ENCODE measurements at places on chromosomes 5 and 9.

- DNase-seq: no peak
Measured at GRCh38 chr9:16784002-16784401, 86.5 kb downstream of the BNC2 start.

DNA sequence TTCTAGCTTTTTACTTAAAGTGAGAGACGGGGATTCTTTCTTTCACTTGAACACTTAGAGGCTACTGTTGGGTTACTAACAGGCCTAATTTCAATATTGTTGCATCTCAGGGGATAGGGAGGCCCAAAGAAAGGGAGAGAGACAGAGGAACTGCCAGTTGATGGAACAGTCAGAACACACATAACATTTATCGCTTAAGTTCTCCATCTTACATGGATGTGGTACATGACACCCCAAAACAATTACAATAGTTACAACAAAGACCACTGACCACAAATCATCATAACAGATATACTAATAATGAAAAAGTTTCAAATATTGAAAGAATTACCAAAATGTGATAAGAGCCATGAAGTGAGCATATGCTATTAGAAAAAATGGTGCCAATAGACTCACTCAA lies 4.3 kb upstream of the RIC1 start:
- no peak for DNase-seq

DNA sequence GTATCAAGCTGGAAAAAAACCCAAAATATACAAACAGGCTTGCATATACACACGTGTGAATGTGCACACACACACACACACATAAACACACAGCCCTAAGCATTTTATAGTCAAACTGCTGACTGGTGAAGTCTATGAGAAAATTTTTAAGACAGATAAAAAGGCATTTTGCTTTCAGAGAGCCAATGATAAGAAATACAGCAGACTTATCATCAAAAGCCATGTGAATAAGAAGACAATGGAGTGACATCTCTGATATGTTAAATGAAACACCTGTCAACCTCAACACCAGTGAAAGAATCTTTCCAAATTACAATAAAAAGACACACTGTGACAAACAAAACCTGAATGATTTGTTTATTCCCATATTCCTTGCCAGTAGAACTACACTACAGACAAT lies 233.3 kb downstream of the CDH9 start:
- no peak for DNase-seq

- DNase-seq: no peak
Measured at GRCh38 chr9:21852754-21853153, 50.3 kb downstream of the MTAP start.

DNA sequence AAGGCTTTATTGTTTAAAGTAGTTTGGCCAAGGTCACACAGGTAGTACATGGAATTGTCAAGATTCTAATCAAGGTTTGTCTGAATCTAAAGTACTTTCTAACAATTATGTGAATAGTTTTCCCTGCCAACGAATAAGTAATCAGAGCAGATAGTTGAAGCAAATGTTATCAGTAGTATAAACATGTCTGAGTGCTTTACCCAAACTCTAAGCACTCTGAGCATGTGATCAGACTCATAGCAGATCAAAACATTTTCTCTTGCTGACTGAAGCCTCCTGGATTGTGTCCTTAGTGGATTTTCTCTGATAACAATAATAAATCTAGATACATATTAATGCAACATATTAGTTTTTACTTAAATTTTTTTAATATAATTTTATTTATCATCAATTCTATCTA lies 995.0 kb downstream of the EFNA5 start:
- DNase-seq: no peak

- DNase-seq: no peak
Measured at GRCh38 chr5:14209836-14210235, 66.7 kb downstream of the TRIO start.

GRCh38 chr5:85000671-85001070 lies 616.0 kb upstream of the EDIL3 start:
- DNase-seq: no peak

GRCh38 chr9:15221746-15222145 lies 85.3 kb downstream of the TTC39B start:
- no peak for DNase-seq

DNA sequence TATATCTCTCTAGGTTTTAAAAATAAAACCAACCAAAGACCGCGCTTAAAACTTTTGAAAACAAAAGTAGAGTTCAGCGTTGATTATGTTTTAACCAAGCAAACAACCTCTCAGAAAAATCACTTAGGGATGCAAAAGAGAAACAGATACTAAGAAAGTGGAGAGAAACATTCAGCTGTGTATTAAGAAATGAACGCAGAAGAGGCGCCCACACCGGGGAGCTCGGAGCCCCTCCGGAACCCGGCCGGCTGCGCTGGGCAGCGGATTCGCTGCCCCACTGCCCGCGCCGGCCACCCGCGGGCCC lies 1.4 kb downstream of the PITX1 start:
- no peak for DNase-seq

DNA sequence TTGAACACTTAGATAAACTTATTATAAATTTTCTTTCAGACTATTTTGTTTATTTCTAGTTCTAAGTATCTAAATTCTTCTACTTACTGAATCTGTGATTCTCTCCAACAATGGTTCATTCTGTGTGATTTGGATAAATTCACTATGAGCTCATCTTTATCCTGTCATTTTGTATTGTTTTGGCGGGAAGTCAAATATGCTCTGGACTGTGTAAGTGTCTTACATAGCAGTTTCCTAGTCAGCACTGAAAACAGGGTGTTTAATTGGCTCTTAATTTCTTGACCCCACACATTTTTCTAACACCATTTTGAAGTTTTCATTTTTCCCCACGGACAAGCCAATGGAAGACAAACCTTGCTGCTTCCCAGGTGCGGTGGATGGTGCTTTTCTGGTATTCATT lies 207.0 kb upstream of the ACO1 start:
- no peak for DNase-seq

GRCh38 chr5:95102080-95102479 lies 182.8 kb downstream of the MCTP1 start:
- DNase-seq: no peak

DNA sequence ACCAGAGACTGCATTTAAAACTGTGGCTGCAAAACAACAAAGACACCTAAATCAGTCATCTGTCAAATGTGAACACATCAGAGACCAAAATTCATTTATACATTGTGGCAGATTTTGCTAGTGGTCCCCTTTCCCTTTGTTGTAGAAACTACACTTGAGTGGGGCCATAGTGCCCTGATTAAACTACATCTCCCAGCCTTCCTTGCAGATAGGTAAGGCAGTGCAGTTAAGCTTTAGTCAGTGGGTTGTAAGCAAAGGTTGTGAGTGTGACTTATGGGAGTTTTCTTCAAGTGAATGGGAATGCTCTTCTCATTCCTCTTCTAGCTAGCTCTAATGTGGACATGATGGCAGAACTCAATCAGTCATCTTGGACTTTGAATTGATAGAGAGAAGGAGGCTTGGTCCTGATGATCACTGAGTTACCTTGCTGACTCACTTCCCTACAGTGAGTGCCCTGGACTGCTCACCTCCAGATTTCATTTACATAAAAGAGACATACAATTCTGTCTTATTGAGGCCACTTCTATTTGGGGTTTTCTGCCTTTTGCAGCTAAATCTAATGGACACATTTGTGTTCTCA lies 35.2 kb upstream of the SPARC start:
- DNase-seq: no peak

GRCh38 chr9:13992138-13993088 lies 321.5 kb downstream of the NFIB start:
- DNase-seq: no peak

DNA sequence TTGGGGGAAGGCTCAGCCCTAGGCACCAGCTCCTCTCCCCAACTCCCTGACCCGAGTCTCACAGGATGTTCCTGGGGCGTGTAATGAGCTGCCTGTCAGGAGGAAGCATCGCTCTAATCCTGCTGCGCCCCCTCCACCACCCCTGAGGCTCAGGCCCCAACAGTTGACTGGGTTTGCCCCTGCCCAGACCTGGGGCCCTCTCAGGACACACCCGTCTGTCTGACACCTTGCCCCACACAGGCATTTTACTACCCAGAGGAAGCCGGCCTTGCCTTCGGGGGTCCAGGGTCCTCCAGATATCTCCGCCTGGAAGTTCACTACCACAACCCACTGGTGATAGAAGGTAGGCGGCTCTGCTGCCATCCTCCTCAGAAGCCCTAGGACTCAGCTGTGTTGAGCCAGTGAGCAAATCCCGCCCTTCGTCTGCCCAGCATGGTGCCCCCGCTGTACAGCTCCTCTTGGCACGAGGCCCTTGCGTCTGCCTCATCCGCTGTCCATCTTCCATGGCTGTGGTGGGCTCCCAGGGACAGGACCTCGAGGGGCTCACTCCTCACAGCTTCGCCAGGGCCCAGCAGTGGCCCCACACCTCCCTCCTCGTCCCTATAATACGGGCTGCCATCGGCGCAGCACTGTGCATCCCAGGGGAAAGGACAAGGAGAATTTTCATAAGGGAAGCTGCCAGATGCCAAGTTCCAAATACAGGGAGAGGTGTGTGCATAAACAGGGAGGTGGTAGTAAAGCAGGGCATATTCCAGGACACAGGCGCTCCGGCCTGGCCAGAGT lies 8.0 kb downstream of the DBH start:
- no peak for DNase-seq

DNA sequence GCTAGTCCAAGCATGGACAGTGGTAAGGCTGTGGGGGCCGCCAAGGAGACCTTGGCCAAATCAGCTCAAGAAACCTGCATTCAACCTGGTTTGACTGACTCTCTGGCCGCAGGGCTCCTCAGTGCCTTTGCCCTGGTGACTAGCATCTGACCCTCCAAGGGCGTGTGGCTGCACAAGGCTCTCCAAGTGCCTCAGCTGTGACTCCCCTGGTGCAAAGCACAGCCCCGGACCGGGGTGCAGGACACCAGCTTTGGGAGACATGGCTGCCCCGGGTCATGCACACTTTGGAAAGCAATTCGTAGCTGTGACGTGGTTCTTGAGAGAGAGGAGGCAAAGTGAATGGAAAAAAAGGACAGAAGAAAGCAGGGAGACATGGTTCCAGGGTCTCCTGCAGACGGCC lies 245.2 kb upstream of the IRX2 start:
- DNase-seq: no peak

DNA sequence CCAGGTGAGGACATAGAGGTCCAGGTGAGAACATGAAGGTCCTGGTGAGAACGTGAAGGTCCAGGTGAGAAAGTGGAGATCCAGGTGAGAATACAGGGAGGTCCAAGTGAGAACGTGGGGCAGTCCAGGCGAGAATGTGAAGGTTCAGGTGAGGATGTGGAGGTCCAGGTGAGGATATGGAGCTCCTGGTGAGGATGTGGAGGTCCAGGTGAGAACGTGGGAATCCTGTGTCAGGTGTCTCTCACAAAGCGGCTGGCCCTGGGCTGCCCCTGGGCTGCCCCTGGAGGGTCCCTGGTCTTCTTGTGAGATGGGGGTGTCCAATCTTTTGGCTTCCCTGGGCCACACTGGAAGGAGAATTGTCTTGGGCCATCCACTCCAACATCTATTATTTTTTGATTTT lies 133.4 kb downstream of the MRPL36 start:
- no peak for DNase-seq

DNA sequence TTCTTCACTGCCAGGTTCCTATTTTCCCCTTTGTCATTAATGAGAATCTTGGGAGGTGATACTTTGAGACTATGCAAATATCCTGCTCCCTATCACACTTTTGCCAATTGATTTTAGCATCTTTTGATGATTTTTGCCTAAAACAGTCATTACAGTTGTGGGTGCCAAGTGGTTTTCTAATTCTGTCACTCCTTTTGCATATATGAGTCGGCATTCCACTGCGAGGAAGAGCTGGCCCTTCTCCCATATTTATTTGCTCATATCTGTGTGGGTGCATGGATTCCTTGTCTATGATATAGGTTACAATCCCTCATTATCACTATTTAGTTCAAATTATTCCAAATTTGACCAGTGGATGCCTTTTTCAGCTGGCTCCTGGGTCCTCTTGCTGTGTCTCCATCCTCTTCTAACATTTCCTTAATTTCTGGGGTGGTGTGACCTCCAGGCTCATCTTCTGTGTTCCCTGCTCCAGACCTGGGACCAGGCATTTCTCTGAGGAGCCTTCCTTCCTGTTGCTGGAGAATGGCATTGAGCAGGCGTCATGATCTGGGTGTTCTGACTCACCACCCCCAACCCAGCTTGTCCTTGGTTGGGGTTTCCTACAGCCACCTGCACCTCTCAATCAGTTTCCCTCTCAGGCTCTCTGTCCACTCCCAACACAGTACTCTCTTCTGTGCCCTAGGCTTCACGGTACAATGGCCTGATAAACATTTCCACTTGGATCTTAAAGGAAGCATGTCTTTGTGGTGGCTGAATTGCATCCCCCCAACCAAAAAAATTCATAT lies 106.7 kb downstream of the NXNL2 start:
- DNase-seq: no peak

- no peak for DNase-seq
Measured at GRCh38 chr5:123085638-123086286, 3.3 kb upstream of the PRDM6 start.

GRCh38 chr9:86511614-86512360 lies 157.6 kb upstream of the TUT7 start:
- DNase-seq: no peak

GRCh38 chr5:101728933-101729332 lies 567.2 kb downstream of the SLCO4C1 start:
- no peak for DNase-seq

- no peak for DNase-seq
Measured at GRCh38 chr5:72387985-72388384, 67.8 kb downstream of the PTCD2 start.

DNA sequence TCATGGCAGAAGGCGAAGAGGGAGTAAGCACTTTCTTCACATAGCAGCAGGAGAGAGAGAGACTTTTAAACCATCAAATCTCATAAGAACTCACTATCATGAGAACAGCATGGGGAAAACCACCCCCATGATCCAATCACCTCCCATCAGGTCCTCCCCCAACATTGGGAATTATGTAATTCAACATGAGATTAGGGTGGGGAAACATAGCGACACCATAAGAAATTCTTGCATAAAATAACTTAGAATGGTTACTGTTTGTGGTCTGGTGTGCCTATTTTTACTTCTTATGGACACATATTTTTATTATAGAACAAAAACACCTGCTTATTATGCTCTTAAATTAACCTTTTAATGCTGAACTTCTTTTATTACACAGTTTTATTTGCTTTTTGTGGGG lies 298.1 kb downstream of the PJA2 start:
- no peak for DNase-seq

- DNase-seq: no peak
Measured at GRCh38 chr5:37773809-37774208, 66.0 kb downstream of the GDNF start.

Data from hypothalamus (tissue), 51 donors.